Stomach (tissue), 19 donors: ENCODE measurements at places on chromosomes 7 and 10. TPM values are rescaled to one million over a fixed set of nuclear protein-coding genes. Genes with fewer than 3 reads are reported as not detected.

Gene DPP6
- 0.15 TPM for polyA plus RNA-seq

Gene MOGAT3
- not detected for polyA plus RNA-seq

Gene SLC16A12
- 0.15 TPM for polyA plus RNA-seq

Gene OR9A2
- polyA plus RNA-seq: not detected

Gene MUC12
- polyA plus RNA-seq: 13.9 TPM

Gene ANKRD2
- 9.9 TPM for polyA plus RNA-seq

Gene LHFPL3
- polyA plus RNA-seq: not detected

Gene ITGA8
- polyA plus RNA-seq: 8.9 TPM

Gene CHRM2
- 0.19 TPM for polyA plus RNA-seq

Gene ARHGEF35
- polyA plus RNA-seq: 11.8 TPM

Gene A1CF
- polyA plus RNA-seq: 0.46 TPM

Gene IL15RA
- polyA plus RNA-seq: 26.1 TPM

Gene SLC29A3
- 3.7 TPM for polyA plus RNA-seq

Gene CPSF4
- 25.6 TPM for polyA plus RNA-seq

Gene FZD1
- polyA plus RNA-seq: 2.4 TPM

Gene ASB10
- 0.05 TPM for polyA plus RNA-seq

Gene TDRD1
- 0.05 TPM for polyA plus RNA-seq

Gene THSD7A
- 0.06 TPM for polyA plus RNA-seq

Gene AQP1
- polyA plus RNA-seq: 8.7 TPM

Gene NPSR1
- not detected for polyA plus RNA-seq

Gene ACSM6
- polyA plus RNA-seq: 0.68 TPM

Gene BZW2
- polyA plus RNA-seq: 76.7 TPM

Gene RET
- polyA plus RNA-seq: 1.9 TPM

Gene GPR37
- 0.31 TPM for polyA plus RNA-seq

Gene SFRP5
- polyA plus RNA-seq: 2.1 TPM

Gene GPR26
- polyA plus RNA-seq: not detected

Gene MBL2
- polyA plus RNA-seq: not detected

Gene HMX3
- not detected for polyA plus RNA-seq

Gene FGFR2
- polyA plus RNA-seq: 18.3 TPM

Gene C7orf33
- not detected for polyA plus RNA-seq

Gene CREB5
- polyA plus RNA-seq: 0.68 TPM

Gene TFR2
- polyA plus RNA-seq: 5.1 TPM

Gene RBP4
- polyA plus RNA-seq: 20.5 TPM

Gene ZNF3
- 19.6 TPM for polyA plus RNA-seq

Gene HSPA12A
- polyA plus RNA-seq: 2.7 TPM

Gene NKX1-2
- polyA plus RNA-seq: 0.10 TPM

Gene CALHM3
- not detected for polyA plus RNA-seq

Gene AS3MT
- polyA plus RNA-seq: 6.4 TPM

Gene SORCS3
- polyA plus RNA-seq: not detected

Gene PNLIPRP1
- 9.2 TPM for polyA plus RNA-seq

Gene TPST1
- polyA plus RNA-seq: 12.6 TPM

Gene LOXL4
- polyA plus RNA-seq: 1.2 TPM

Gene FAM20C
- polyA plus RNA-seq: 35.2 TPM

Gene HOXA10
- 0.18 TPM for polyA plus RNA-seq

Gene PTPN20
- polyA plus RNA-seq: 0.46 TPM

Gene ZNF239
- 1.4 TPM for polyA plus RNA-seq

Gene PLAC9
- polyA plus RNA-seq: 26.4 TPM

Gene SPDYE2B
- not detected for polyA plus RNA-seq

Gene STEAP4
- polyA plus RNA-seq: 2.4 TPM
